Stimulated activated CD8-positive, alpha-beta memory T cell treated with anti-CD3 and anti-CD28 coated beads, Interleukin-15, amount 100 ng/mL, for 48 hours (primary cell): ENCODE measurements at places on chromosomes 7 and 10.

- no peak for DNase-seq
Observed at GRCh38 chr10:117405730-117406129, 30.5 kb upstream of the PDZD8 start.

DNA sequence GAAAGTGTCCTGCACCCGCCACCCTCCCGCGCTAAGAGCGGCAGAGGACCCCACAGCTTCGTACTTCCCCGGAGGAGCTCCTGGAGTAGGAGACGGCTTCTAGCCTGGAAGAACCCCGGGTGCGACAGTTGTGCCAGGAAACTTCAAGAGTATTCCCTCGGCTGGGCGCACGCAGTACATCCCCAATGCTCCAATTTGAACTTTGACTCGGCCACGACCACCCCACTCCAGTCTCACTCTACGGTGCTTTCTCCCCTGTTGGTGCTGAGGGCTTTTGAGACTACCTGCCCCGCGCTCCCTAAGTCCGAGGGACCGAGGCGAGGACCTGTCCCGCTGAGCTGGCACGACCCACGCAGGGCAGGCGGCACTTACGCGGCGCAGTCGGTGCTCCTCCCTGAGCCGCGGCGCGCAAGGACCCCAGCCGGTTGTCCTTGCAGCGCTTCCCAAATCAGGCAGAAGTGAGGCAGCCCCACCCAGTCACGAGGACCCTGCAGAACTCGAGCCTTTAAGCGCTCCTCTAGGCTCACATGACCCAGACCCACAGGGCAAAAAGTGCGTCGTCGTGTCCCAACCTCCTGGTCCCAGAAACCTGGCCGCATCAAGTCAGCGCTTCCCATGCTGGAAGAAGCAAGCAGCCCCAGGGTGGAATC is at the start of gene CPVL:
Gene CPVL (minus strand): TSS at position 481 of the 650 bp plus-strand sequence. CDS start 25,476 bp downstream, outside the sequence.
- DNase-seq: no peak

DNA sequence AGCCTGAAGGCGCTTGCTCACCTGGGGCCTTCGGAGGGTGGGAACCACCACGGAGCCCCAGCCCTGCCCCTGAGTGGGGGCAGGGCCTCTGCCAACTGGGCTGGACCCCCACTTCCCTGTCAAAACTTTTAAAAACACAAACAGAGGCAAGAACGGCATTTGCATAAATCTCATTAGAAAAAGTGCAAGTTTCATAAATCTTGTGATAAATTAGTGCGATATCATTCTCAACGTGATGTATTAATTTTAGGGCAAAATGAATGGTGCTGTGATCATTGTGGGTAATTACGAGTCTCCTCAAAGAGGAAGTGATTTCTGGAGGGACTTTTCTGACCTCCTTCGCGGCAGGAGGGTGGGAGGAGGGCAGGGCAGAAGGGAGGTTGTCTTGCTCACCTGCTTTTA is 98.3 kb downstream of the CDH23 start:
- no peak for DNase-seq

GRCh38 chr10:99443500-99443899 is 13.1 kb upstream of the GOT1 start:
- no peak for DNase-seq

DNA sequence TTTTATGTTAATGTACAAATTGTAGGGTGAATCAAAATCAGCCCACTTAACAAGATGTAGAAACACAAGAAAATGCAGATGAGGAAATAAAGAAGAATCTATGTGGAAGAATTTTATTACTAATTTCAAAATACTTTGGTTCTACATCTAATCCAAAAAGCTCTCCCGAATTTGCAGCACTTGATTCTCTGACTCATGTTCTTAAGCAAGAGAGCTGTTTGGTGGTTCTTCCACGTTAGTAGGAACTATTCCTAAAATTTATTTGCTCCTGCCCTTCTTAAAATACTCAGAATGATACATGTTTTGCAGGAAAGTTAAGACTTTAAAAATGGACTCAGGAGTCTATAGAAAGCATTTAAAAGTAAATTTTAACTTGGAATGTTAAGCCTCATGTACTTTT is 91.8 kb downstream of the ZMYND11 start:
- no peak for DNase-seq

- DNase-seq: no peak
Observed at GRCh38 chr10:34647875-34648865, 166.9 kb downstream of the PARD3 start.

DNA sequence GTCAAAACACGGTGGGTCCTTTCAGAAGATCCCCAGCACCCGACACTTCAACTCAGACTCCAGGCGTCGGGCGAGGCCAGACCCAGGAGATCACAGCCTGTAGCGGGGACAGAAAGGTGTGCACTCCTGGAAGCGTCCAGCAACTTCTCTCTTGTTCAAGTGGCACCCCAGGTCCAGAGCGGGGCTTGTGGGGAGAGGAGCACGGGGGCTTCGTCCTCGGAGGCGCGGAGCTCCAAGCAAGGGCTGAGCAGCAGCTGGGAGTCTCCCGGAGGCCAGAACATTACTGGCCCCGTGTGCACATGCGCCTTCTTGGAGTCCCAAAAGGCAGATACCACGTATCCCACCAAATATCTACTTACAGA is 54.9 kb downstream of the ZRANB1 start:
- DNase-seq: no peak

DNA sequence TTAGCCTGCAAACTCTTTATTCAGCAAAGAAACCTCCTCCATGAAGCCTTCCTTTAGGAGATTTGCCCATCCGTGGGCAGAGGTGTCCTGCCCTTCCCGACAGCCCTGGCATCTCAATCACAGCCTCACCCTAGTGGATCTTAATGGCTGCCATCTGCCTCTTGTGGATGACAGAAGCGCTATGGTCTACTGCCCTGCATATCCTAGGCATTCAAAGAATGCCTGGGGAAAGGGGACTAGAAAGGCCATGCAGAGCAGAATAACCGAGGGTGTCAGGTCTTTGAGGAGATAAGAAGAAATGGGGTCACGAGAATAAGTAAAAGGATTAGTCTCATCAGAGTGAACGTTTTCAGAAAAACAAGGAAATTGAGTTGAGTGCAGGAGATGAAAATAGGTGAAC is 57.7 kb upstream of the SPOCK2 start:
- no peak for DNase-seq

DNA sequence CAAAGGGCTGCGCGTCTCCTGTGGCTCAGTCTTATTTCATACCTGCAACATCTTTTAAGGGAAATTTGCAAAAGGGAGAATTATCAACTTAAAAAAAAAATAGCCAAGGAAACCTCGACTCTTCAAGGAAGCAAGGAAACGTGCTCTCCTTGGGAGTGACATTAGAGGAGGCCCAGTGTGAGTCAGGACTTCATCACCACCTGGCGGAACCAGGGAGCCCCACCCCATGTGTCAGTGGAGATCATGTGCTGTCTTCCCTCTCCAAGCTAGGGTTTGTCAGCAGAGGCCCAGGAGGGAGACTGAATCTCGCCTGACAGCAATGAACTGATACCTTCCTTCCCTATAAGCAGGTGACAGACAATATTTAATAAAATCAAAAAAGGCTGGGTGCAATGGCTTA is 28.9 kb downstream of the POR start:
- no peak for DNase-seq

DNA sequence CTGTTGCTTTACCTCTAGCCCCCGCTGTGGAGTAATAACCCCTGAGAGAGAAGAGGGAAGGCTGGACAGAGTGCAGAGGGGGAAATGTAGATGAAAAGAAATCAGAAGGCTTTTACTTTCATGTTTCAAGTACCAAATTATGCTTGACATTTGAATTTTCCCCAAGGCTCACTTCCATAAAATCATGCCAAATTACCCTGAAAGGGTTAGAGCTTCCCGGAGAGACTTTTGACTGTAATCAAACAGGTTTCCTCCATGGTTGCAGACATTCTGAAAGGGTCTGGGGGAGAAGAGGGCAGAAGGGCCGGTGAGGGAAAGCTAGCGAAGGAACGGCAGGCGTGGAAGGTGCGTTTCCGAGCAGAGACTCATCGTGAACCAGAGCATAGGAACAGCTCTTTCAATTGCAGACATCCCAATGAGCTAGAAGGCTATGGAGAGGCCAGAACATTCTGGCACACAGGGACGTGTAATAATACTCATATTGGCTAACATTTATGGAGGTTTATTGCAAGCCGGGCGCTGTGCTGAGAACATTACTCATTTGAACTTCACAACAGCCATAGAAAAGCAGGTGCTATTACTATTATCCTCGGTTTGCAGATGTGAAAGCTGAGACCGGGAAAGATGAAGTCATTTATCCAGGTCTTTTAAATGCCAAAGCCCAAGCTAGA is 620.8 kb upstream of the AUTS2 start:
- DNase-seq: no peak
